ENCODE measurements at places on chromosomes 11 and 22.

GRCh38 chr11:6268820-6269219 lies 9.2 kb downstream of the CCKBR start:
- DNase-seq = no peak

DNA sequence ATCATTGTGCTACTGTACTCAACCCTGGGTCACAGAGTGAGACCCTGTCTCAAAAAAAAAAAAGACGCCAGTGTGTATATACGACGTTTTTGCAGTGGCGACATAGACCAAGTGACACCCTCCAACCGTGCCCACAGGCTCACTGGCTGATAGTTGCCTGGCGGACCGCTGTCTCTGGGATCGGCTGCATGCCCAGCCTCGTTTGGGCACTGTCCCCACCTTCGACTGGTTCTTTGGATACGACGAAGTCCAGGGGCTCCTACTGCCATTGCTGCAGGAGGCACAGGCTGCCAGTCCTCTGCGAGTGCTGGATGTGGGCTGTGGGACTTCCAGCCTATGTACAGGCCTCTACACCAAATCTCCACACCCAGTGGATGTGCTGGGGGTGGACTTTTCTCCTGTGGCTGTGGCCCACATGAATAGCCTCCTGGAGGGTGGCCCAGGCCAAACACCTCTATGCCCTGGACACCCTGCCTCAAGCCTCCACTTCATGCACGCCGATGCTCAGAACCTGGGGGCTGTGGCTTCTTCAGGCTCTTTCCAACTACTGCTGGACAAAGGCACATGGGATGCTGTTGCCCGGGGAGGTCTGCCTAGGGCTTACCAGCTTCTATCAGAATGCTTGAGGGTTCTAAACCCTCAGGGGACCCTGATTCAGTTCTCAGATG lies 1.3 kb downstream of the CSKMT start:
- DNase-seq = no peak

- DNase-seq = no peak
Observed at GRCh38 chr11:44564166-44564565, 1.3 kb upstream of the CD82 start.

DNA sequence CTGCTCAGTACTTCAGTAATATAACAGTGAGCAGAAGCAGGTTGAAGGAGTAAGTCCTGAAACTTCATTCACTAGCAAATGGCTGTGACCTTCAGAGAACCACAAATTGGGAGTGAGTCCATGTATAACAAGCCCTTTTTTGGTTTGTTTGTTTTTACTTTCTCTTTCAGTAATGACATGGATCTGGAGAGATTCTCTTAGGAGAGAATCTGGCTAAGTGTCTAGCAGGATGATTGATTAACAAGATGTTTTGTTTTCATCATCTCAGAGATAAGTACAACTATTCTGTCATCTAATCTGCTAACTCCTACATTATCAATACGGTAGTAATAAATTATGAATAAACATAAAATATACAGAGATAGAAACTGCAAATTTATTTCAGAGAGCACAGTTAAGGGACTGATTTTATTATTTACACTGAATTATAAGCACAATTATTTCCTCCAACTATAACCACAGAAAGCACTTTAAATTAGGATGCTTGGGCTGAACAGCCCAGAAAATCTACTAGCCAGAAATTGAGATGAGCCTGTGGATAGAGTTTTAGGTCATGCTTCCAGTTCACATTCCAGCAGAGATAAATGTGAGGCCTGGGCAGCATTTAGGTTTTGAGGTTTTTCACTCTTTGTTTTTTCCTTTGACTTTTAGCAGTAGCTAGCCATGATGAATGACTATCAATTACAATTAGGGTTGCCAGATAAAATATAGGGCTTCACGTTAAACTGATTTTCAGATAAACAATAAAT lies 429.3 kb upstream of the FAT3 start:
- no peak for DNase-seq

DNA sequence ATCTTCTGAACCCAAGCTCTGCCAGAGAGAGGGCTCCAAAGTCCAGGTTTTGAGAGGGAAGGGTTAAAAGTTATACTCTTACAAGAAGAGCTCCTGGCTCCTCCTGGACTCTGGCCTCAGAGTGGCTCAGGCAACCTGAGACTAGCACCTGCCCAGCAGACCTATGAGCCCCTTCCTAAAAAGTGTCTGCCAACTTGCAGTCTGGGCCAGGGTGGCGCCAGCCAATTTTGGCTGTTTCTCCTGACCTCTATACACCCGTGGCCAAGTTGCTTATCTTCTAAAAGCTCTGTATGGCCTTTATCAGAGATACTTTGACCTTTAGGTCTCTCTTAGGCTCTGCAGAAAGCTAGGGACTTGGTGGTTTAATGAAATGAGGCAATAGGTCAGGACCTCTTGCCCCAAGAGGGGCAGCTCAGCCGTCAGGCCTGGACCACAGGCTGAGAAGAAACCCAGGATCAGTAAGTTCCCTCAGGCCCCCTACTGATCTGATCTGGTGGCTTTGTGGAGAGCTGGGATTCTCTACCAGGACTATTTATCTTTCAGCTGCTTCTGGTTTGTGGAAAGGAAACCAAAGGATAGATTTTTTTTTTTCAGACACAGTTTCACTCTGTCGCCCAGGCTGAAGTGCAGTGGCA lies 10.3 kb upstream of the UCP3 start:
- DNase-seq = no peak

DNA sequence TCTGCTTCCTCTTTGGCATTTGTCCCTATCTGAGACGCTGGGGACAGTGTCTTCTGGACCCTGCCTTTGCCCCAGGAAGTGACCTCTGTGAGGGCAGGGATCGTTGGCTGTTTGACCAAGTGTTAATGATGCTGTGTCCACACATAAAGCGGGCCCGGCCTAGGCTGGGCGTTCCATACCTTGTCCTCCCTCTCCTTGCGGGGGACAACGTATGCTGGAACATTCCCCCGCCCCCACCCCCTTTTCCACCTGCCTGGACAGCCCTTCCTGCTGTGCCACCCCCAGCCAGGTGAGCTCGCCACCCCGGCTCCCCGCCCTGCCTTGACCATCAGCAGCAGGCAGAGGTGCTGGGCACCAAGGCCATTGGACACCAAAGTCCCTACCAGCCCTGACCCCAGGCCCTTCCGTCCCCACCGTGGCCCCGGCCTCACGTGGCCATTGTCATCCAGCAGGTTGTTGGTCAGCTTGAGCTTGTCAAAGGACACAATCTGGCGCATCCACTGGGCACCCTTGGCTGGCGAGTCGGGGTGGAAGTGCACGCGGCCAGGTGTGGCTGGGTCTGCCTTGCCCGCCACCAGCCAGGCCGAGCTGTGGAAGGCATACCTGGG lies 4.1 kb upstream of the NUDT8 start:
- DNase-seq = no peak

- no peak for DNase-seq
Observed at GRCh38 chr11:11555208-11555607, 66.6 kb downstream of the GALNT18 start.

- DNase-seq = no peak
Observed at GRCh38 chr11:117498791-117499190, 171.1 kb downstream of the CEP164 start.

DNA sequence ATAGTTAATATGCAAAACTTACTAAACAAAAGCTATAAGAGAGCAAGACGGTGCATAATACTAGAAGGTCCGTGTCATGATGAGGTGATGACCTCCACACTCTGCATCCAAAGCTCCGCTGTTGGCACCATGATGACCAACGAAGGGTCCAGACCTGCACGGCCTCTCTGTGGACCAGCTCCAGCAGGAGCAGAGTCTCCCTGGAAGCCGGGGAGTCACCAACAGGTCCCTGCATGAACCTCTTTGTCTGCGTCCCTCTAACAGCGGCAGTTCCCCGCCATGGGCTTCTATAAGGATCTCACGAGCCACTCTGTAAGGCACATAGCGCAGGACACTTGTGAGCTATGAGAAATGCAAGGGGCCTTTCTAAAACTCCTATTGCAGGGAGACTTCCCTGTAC lies 517.3 kb downstream of the BRD1 start:
- DNase-seq = no peak

DNA sequence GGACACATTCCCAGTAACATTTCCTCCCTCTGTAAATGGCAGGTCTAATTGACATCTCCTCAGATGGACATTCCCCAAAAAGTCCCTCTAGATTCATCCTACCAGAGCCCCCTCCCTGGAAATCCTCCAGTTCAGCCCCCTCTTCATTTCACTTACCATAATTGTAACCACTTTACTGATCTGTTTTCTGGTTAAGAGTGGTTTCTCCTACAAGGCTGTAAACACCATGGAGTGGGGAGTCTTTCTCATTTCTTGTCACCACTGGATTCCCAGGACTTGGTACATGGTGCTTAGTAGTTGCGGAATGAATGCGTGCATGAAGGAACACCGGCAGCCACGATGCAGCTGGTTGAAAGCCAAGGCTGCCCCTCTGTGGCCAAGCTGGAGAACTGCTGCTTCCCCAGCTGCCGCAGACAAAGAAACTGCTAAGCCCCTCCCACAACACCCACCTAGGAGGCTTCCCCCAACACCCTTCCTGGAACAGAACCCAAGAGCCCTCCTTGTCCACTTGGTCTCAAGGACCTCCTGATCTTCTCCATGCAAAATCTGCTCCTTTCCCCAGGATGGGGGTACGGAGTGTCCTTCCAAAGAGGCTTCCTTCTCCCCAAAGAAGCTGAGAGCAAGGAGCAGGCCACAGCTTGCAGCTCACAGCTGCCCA lies 18.6 kb upstream of the SCARF2 start:
- peak; percentile 62 for DNase-seq

DNA sequence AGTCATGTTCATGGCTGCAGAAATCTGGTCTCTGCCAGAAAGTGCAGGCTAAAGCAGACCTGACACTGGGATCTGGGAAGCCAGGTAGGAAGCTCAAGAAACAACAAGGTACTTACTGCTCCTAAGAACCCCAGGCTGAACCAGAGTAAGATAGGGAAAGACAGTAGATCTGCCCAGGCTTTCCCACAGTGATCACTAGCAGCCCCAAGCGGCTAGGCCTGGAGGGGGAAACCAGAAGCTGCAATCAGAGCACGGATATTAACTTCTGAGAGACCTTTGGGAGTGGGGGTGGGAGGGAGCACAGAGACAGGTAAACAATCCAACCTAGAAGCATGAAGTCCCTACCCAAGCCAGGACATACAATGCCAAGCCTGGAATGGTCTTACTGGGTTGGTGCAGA lies 135.2 kb upstream of the C11orf58 start:
- no peak for DNase-seq

- no peak for DNase-seq
Observed at GRCh38 chr11:73734993-73735392, 25.9 kb downstream of the RAB6A start.

- DNase-seq = no peak
Observed at GRCh38 chr11:106974831-106975230, 43.4 kb downstream of the GUCY1A2 start.

DNA sequence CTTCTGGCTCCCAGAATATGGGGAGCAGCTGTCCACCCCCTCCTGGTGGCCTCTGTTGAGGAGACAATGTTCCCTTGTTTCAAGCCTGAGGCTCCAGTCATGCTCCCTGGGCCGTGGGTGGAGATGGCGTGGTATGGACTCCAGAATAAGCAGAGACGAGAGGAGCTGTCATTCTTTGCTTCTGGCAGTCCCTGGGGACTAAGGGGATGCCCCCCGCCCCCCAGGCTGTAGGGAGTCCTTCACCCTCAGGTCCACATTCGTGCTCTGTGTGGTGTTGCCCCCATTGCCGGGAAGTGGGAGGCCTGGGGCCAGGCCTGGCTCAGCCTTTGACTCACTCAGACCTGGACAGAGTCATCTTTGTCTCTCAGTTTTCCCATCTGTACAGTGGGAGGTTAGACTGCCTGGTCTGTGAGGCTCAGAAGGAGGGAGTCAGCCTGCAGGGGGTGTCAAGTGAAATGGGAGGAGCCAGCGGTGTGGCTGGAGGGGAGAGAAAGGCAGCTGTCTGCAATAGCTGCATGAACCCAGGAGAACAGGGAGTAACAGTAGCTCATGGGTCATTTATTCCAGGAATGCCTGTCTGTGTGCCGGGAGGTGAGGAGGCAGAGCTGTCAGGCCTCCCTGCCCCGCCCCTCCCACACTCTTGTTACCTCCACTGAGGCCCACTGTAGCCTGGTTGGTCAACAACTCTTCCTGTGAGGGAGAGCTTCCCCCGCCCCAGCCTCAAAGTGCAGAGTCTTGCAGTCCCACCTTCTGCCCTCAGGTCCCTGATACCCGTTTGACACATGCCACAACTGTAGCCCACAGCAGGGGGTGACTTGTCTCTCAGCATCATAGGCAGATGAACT lies 6.3 kb downstream of the ARHGEF17 start:
- DNase-seq = peak; percentile 54

DNA sequence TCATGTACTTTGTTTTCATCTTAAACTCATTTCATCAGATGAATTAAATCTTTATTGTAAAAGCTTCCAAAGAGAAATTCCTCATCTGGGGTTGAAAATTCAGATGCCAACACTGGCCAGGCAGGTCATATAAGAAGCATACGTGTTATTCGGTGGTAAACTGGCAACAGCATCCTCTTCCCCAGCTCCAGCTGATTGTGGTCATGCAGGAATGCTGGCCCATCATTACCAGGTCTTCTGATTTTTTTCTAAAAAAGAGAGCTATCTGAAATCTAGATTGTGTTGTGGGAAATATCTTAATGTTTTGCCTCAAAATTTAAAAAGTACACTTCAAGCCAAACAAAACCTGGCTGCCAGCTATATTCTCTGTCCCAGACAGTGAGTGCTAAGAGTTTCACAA lies 53.6 kb downstream of the ARFGAP2 start:
- no peak for DNase-seq

GRCh38 chr11:129414144-129414872 lies 38.7 kb downstream of the BARX2 start:
- DNase-seq = no peak

DNA sequence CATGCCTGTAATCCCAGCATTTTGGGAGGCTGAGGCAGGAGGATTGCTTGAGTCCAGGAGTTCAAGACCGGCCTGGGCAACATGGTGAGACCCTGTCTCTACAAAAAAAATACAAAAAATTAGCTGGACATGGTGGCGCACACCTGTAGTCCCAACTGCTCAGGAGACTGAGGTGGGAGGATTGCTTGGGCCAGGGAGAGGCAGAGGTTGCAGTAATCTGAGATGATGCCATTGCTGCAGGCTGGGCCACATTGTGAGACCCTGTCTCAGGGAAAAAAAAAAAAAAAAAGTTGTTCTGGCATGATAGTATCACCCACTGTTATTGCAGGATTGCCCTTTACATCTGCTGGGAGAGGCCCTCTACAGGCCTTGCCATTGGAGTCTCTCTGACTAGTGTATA lies 18.4 kb downstream of the ATXN10 start:
- no peak for DNase-seq

DNA sequence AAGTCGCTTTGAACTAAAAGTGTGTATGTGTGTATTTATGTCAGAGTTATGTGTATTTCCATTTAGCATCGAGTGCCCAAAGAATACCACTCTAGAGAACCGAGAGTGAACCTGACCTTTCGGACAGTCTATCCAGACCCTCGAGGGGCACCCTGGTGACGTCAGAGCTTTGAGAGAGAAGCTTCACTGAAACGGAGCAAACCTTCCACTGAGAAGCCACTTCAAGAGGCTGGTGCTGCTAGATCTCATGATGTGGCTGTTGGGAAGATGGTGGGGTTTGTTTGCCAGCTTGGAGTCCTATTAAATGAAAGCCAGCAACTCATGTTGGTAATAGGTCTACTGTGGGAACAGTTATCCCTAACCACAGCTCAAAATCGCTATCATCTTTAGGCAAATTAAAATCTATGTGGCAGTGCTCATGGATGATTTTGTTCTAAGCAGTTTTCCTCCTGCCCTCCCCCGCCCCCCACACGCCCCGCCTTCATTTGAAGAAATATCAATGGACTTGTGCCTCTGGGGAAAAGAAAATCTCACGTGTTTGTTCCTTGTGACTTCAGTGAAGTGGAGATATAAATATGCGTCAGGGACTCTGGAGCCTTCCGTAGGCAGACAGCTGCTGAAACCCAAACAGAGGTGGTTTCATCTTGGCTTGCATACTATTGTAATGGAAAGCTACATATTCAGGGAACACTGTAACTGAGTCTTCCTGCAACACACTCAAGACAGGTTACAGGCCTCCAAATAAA lies 22.4 kb upstream of the C11orf96 start:
- DNase-seq = no peak
